K562 (cell line): ENCODE measurements at places on chromosomes 3 and 15.

DNA sequence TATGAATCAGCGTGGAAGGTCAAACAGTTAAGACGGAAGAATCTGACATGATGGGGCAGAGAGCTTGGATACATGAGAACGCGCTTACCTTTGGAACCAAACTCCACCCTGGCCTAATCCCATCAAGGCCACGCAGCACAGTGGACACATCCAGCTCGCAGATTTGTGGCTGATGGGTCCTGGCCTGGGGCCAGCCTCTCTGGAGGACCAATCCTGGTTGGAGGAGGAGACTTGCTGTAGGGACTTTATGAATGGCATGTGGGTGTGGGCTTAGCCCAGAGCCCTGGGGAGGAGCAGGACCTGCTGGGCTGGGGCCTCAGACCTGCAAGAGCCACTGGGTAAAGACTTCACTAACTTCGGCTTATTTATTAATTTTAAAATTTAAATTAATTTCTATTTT, 73.4 kb upstream of the ANKRD34C start:
- H3K4me3 ChIP-seq, result no peak overlapping the region
- no peak for DNase-seq
- H3K27ac ChIP-seq, result no peak overlapping the region
- H3K36me3 ChIP-seq, result no peaks in the 10 kb centered on the region

- no peaks in the 10 kb centered on the region for H3K27me3 ChIP-seq
- H3K36me3 ChIP-seq, result no peaks in the 10 kb centered on the region
- no peak overlapping the region for H3K27ac ChIP-seq
- no peak for DNase-seq
- H3K4me3 ChIP-seq, result no peak overlapping the region
Observed at GRCh38 chr3:68699541-68699940, 232.8 kb downstream of the TAFA4 start.

DNA sequence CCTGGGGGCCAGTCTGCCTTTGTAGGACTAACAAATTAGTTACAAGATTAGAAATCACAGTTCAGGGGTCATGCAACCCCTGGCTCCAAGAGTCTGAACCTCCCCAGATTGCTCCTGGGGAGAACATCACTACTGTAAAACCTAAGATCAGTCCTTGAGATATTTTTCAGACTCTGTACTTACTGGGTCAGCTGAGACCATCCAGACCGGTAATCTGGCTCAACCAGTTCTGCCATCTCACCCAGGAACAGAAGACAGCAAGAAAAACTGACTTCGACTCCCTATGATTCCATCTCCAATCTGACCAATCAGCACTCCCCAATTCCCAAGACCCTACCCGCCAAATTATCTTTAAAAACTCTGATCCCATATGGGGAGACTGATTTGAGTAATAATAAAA, 47.5 kb downstream of the NMD3 start:
- H3K4me3 ChIP-seq, result no peak overlapping the region
- H3K27me3 ChIP-seq, result no peaks in the 10 kb centered on the region
- H3K27ac ChIP-seq, result no peak overlapping the region
- DNase-seq, result no peak

DNA sequence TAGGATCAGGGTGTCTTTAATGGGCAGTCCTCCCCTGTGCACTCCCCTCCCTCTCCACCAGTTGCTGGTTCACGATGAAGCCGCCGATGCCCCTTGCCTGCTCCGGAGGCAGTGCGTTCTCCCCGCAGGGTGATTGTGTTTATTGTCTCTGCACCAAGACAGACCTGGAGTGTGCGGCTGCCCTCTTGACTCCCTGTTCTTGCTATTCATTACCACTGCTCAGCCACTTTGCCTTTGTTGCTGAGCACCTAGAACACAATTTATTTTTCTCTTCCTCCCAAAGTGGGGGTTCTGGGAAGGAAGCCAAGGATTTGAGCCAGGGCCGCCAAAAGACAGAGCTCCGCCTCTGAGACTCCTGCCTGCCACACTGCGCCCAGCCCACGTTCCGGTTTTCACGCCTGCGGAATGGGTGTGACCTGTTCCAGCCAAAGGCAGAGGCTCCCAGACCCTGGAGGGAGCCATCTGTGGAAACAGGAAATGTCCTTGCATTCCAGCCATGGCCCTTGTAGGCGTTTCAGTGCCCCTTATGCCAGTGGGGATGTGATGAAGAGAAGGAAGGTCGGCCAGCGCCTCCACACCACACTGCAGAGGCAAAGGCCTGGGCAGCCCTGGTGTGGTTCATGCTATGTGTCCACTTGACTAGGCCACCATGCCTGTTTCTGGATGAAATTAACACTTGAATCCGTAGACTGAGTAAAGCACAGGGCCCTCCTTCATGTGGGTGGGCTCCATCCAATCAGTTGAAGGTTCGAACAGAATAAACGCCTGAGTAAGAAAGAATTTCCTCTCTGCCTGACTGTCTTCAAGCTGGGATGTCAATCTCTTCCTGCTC, 85.8 kb downstream of the HMG20A start:
- no peak overlapping the region for H3K4me3 ChIP-seq
- no peak overlapping the region for H3K27ac ChIP-seq
- no peaks in the 10 kb centered on the region; the same call in 2 of the 3 replicates for H3K27me3 ChIP-seq
- H3K4me1 ChIP-seq, result peaks cover 5% of the 10 kb centered on the region; the same call in 1 of the 2 replicates
- no peak for DNase-seq

DNA sequence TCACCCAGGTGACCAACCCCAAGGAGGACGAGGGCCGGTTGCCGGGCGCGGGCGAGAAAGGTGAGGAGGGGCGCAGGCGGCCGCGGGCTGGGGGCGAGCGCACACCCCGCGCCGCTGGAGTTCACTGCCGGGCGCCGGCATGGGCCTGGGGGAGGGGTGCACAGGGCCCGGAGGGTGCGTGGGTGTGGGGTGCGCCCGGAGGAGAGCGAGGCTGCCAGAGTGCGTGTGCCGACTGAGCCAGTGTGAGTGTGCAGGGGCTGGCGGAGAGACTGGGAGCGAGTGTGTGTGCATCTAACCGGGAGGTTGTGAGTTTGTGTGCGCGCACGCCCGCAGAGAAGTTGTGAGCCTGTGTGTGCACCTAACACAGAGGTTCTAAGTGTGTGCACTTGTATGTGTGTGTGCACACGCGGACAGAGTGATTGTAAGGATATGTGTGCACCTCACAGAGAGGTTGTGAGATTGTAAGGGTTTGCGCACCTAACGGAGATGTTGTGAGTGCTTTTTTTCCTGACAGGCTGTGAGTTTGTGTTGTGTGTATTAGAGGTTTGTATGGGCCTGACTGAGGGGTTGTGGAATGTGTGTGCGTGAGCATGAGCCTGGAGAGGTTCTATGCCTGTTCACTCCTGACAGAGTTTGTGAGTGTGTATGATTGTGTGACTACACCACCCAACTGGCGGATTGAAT, 681 bp downstream of the CTDSPL start:
- peak overlapping the region; percentile 50 for H3K4me3 ChIP-seq
- peaks cover 2% of the 10 kb centered on the region; the same call in 1 of the 3 replicates for H3K27me3 ChIP-seq
- no peaks in the 10 kb centered on the region for H3K36me3 ChIP-seq
- DNase-seq, result peak; percentile 50
- no peak overlapping the region for H3K27ac ChIP-seq

DNA sequence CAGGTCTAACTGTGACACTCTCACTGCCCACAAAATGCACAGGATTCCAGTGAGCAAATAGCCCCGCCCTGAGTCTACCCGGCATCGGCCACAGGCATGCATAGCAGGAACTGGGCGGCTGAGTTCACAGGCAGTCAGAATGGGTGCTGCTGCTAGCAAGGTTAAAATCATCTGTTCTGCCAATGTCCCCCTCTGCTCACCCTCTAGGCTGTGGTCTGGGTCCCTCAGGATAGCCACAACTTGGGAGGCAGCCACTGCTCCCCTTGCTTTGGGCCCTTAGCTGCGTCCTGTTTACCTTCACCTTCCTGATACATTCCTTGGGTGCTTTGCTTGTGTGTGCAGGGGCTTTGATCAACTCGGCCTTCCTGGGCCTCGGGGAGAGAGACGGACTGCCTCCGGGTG, 232.9 kb upstream of the RGMA start:
- H3K4me1 ChIP-seq, result no peaks in the 10 kb centered on the region
- no peak overlapping the region for H3K4me3 ChIP-seq
- no peak for DNase-seq
- no peaks in the 10 kb centered on the region for H3K36me3 ChIP-seq
- H3K27me3 ChIP-seq, result no peaks in the 10 kb centered on the region
- H3K27ac ChIP-seq, result no peak overlapping the region

- no peaks in the 10 kb centered on the region for H3K36me3 ChIP-seq
- H3K27me3 ChIP-seq, result no peaks in the 10 kb centered on the region
- DNase-seq, result no peak
- no peak overlapping the region for H3K4me3 ChIP-seq
- H3K27ac ChIP-seq, result no peak overlapping the region
Observed at GRCh38 chr15:60407415-60407805, 9.6 kb upstream of the ANXA2 start.

GRCh38 chr3:34925851-34926250, 713.5 kb upstream of the ARPP21 start:
- no peak for DNase-seq
- no peaks in the 10 kb centered on the region for H3K27me3 ChIP-seq
- no peak overlapping the region for H3K4me3 ChIP-seq
- H3K36me3 ChIP-seq, result no peaks in the 10 kb centered on the region

DNA sequence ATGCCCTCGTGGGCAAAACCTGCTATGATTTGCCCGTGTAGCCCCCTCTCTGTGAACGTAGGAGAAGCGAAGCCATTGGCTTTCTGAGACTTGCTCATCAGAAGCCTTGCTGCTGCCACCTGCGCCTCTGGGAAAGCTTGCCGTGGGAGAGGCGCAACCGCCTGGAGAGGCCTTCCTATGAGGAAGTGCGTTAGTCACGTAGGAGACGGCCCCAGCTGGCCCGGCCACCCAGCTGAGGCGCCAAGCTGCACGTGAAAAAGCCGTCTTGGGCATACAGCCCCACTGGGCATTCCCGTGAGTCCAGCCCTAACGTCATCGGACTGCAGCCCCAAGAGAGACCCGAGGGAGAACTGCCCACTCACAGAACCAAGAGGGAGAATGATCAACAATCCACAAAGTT, 49.1 kb upstream of the TJP1 start:
- peaks cover 39% of the 10 kb centered on the region for H3K27me3 ChIP-seq
- H3K4me1 ChIP-seq, result no peaks in the 10 kb centered on the region
- no peak overlapping the region for H3K27ac ChIP-seq
- DNase-seq, result no peak

DNA sequence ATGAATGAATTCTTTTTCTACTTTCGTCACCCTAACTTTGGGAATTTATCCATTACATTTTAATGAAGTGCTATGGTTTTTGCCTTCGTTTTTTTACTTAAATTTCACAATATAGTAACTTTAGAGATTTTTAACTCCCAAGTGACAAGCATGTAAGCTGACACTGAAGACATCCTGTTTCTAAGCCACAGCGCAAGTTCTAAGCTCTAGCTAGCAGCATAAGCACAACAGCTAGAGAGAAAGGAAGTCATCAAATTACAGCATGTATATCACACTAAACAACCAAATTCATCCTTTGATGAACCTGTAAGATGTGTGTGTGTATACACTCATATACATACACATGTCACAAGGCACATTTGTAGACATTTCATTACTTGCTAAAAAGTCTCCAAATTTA, 119.3 kb downstream of the P3H2 start:
- no peak overlapping the region for H3K4me3 ChIP-seq
- no peaks in the 10 kb centered on the region for H3K36me3 ChIP-seq
- H3K27ac ChIP-seq, result no peak overlapping the region
- H3K4me1 ChIP-seq, result no peaks in the 10 kb centered on the region
- no peak for DNase-seq

- H3K4me3 ChIP-seq, result no peak overlapping the region
- H3K27me3 ChIP-seq, result peaks cover 65% of the 10 kb centered on the region
- no peaks in the 10 kb centered on the region; the same call in 1 of the 2 replicates for H3K4me1 ChIP-seq
- no peaks in the 10 kb centered on the region for H3K36me3 ChIP-seq
Observed at GRCh38 chr15:70140025-70140542, 42.4 kb upstream of the TLE3 start.

- H3K4me1 ChIP-seq, result no peaks in the 10 kb centered on the region
- no peaks in the 10 kb centered on the region for H3K27me3 ChIP-seq
- H3K36me3 ChIP-seq, result no peaks in the 10 kb centered on the region
- no peak overlapping the region for H3K4me3 ChIP-seq
- DNase-seq, result no peak
Observed at GRCh38 chr3:132083583-132084279, 48.9 kb upstream of the CPNE4 start.

DNA sequence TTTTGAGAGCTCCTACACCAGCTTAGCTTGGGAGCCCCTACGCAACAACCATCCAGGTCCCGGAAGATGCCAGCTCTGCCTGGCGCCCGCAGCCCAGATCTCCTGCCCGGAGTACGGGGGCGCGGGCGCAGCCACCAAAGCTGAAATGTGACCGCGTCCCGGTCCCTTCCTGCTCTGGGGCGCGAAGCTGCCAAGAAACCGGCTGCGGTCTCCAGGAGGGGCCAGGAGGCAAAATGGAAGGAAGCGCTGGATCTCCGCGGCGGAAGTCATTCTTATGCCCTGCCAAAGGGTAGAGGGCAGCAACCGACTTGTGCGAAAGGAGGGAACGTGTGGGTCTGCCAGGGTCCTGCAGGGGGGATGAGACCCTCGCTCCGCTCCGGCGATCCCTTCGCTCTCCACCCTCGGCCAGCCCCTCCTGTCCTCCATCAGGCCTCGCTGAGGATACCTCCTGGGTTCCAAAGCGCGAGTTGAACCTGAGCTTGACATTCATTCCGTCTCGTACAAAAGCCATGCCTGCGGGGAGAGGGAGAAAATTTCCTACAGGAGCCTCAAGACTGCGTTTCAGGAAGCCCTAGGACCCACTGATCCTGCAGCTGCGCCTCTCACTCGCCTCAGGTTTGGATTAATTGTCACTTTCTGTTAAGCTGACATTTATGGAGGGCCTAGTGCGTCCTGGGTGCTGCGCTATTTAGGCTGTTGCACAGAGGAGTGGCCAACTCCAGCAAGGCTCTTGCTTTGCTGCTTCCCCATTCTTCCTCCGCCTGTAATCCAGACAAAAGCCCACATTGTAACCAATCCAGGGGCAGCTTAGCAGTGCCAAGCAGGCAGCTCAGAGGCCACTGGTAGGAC, 98.3 kb upstream of the VGLL3 start:
- peak overlapping the region; percentile 10; the same call in 1 of the 2 replicates for H3K4me3 ChIP-seq
- no peaks in the 10 kb centered on the region for H3K36me3 ChIP-seq

GRCh38 chr3:170002879-170003278, 34.9 kb upstream of the GPR160 start:
- DNase-seq, result no peak
- H3K27me3 ChIP-seq, result no peaks in the 10 kb centered on the region
- no peak overlapping the region for H3K27ac ChIP-seq
- H3K4me3 ChIP-seq, result no peak overlapping the region
- no peaks in the 10 kb centered on the region; the same call in 2 of the 3 replicates for H3K4me1 ChIP-seq

GRCh38 chr3:146218880-146219866, 31.7 kb downstream of the PLSCR4 start:
- H3K27ac ChIP-seq, result no peak overlapping the region
- no peaks in the 10 kb centered on the region for H3K36me3 ChIP-seq
